ENCODE measurements at places on chromosomes 7 and 10. TPM values are rescaled to one million over a fixed set of nuclear protein-coding genes. Genes with fewer than 3 reads are reported as not detected.

- no peak for DNase-seq
Observed at GRCh38 chr7:45881759-45882464, 6.4 kb upstream of the IGFBP1 start.

- no peak for DNase-seq
Observed at GRCh38 chr10:122376364-122376961, 2.0 kb downstream of the PLEKHA1 start.

DNA sequence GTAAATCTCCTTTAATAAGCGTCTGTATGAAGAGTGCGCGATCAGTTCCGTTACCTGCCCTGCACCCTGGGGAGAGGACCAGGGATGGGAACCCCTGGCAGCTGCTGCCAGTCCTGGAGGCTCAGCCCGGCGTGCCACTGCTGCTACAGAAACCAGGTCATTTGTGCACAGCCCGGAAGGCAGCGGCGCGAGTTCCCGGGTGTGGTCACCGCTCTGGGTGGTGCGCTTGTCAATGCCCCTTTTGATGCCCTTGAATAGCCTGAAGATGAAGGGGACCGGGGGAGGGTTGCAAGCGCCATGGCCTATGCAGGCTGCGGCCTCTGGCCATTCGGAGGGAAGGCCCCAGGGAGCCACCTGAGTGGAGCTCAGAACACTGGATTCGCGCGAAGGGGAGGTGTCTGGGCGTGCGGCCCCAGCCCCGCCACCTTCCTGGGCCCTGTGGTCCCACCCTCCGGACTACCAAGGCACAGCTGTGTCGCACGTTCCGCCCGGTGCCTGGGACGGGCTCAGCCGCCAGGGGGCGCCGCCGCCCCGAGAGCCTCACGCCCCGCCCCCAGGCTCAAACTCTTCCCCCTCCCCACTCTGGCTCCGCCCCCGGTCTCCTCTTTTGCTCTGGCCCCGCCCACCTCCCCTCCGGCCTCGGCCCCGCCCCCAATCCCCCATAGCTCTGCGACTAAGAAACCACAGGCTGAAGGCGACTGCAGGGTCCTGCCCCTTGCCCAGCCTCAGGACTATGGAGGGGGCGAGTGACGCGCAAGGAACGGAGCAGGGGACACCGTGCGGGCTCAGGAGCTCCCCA lies 16.5 kb downstream of the AP5Z1 start:
- DNase-seq = peak; percentile 92

DNA sequence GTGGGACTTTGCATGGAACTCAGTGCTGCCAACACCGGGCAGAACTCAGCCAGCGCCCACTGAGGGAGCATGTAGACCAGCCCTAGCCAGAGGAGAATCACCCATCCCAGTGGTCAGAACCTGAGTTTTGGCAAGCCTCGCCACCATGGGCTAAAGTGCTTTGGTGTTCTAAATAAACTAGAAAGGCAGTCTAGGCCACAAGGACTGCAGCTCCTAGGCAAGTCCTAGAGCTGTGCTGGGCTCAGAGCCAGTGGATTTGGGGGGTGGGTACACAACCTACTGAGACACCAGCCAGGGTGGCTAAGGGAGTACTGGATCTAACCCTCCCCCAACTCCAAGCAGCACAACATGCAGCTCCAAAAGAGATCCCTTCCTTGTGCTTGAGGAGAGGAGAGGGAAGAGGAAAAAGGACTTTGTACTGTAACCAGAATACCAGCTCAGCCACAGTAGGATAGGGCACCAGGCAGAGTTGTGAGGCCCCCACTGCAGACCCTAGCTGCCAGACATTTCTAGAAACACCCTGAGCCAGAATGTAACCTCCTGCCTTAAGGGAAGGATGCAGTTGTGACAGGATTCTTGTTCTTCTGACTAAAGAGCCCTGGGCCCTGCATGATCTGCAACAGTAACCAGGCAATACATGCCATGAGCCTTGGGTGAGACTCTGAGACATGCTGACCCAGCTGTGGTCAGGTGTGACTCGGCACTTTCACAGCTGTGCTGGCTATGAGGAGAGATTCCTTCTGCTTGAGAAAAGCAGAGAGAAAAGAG lies 24.4 kb downstream of the GSDME start:
- DNase-seq = no peak

GRCh38 chr7:21013765-21014539 lies 227.3 kb upstream of the SP8 start:
- no peak for DNase-seq

DNA sequence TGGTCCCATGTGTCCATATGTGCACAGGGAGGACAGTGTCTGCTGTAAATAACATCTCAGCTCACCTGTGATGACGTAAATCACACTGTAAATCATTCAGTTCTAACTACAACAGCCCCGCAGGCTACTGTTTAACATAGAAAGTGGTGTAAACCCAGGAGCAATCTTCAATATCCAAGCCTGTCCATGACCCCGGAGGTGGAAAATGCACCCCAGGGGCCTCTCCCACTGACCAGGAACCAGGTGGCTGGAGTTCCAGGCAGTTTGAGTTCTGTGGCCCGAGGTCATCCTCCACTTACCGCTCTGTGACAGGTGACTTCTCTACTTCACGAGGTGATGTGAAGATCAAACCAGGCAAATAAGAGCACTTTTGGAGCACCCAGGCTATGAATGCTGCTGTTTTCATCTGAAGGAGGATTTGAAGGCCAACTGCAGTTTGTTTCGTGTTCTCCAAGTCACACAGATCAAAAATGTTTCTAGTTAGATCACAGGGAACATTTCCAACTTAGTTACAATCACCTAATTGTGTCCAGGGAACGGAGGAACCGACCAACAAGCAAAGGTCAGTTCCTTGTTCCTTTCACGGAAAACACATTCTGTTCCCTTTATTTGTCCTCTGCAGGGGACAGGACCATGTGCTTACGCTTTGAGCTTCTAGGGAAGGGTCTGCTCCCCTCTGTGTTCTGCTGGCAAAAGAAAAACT lies 131.8 kb downstream of the WDR37 start:
- no peak for DNase-seq

GRCh38 chr7:1920266-1920681 lies 250.2 kb downstream of the ELFN1 start:
- DNase-seq = no peak

GRCh38 chr7:18890134-18890533 lies 227.3 kb downstream of the TWIST1 start:
- DNase-seq = no peak

DNA sequence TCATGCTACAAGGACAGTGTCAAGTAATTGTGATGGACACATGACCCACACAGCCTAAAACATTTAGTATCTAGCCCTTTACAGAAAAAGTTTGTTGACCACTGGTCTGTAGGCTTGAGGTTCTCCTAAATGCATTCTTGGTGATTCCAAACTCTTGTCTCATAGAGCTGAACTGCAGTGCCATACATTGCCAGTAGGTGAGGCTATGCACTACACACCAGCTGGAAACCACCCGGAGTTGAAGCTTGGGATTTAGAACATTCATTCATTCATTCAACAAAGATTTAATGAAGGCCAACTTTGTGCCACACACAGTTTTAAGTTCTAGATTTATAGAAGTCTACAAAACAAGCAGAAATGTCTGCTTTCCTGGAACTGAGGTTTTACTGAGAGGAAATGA lies 77.3 kb upstream of the TCF7L2 start:
- DNase-seq = no peak

DNA sequence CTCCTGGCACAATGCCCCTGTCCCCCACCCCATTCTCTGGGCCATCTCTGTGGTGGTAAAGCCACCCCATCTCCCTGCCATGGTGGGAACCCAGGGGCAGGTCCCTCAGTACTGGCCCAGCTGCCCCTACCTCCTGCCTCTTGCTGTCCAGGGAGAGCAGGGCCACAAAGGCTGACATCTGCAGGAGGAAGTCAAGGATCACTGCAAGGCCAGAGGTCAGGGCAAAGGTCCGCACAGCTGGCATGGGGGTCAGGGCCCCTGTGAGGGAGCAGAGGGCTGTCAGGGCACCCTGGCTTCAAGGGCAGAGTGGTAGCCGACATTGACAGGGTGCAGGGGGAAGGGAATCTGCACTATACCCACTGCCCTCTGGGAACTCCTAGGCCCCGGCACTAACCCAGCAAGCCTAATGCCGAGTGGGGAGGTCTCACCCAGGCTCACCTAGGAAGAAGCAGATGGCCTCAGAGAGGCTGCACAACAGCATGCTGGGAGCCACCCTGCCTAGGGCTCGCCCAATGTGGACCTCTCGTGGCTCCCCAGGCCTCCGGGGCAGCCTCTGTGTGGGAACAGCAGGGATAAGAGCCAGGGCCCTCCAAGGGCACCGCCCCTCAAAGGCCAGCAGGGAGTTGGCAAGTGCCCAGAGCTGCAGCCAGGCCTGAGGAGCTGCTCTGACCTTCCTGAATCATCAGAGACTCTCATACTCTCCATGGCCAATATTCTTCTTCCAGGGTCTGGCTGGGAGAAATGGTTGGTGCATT lies 7.7 kb downstream of the NPC1L1 start:
- no peak for DNase-seq

GRCh38 chr10:132293201-132293812 lies 14.4 kb downstream of the STK32C start:
- DNase-seq = peak; percentile 70

- DNase-seq = no peak
Observed at GRCh38 chr10:16466001-16466400, 29.2 kb downstream of the PTER start.

DNA sequence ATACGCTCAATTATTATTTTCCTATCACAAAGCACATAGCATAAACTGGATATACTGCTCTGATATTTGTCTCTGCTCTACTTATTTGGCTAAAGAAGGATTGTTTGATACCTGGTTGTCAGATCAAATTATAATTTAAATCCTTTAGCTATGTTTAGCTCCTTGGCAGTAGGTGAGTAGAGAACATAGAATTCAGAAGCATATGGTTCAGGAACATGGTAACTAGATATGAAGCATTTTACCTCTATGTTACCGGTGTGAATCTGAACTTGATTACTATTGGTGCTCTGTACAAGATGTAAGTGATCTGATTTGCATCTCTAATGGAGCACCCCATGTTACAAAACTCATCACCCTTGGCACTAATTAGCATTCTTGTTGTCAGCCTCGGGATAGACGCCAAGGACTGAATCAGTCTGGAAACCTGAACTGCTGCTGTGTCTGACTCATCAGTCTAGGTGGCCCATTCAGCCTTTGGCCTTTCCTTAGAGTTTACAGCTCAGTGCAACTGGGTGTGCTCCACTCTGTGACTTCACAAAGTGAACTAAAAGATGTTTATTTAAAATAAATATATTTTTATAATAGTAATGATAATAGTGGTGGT lies 12.3 kb upstream of the MYPN start:
- no peak for DNase-seq

GRCh38 chr7:111027396-111027795 lies 63.5 kb upstream of the LRRN3 start:
- no peak for DNase-seq

DNA sequence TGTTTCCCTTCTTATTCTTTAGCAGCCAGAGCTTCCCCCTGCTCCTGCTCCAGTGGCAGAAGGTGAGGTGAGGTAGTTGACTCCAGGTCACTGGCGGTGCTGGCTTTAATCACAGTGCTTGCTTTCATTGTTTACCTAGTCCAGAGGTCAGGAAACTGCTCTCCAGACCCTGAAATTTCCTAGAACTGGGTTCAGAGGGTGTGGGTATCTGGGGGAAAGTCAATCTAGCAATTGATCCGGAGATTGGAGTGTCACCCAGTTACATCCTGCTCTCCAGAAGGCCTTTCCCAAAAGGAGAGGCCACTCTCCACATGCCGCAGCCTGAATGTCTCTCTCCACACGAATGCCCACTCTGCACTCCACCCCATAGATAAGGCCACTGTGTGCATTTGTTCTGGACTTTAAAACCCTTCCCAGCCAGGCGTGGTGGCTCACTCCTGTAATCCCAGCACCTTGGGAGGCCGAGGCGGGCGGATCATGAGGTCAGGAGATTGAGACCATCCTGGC lies 2.1 kb upstream of the MBL2 start:
- no peak for DNase-seq

GRCh38 chr10:63515002-63515763 lies 6.0 kb upstream of the REEP3 start:
- no peak for DNase-seq

DNA sequence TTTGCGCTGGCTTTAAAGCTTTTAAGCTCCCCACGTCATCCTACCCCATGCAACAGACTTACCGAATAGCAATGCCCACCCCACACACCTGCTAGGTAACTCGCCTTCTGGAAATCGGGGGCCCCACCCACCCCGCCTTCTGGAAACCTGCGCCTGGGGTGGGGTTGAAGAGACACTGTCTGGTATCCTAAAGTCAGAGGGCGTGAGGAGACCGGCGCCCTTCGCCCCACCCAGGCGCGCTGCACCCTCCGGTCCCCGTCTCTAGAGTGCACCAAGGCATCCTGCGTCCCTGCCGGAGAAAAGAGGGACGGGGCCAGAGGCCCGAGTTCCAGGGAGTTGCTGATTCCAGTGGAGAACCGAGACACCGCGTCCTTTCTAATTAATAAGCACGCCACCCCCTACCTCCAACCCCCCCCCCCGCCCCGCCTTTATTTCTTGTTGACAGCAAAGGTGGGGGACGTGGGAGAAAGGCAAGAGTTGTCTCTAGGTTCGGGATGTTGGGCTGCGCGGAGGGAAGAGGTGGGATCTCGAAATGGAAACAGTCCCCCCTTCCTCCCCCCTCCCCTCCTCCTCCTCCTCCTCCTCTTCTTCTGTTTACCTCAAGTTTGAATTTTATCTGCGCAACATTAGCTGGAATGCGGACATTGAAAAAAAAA lies 220.9 kb upstream of the MKLN1 start:
- DNase-seq = peak; percentile 86

GRCh38 chr7:47636433-47637175 lies 54.7 kb upstream of the TNS3 start:
- no peak for DNase-seq

GRCh38 chr7:78018641-78019446 lies 220.3 kb downstream of the PHTF2 start:
- peak; percentile 84 for DNase-seq

GRCh38 chr7:51022821-51023220 lies 240.1 kb upstream of the GRB10 start:
- DNase-seq = no peak

DNA sequence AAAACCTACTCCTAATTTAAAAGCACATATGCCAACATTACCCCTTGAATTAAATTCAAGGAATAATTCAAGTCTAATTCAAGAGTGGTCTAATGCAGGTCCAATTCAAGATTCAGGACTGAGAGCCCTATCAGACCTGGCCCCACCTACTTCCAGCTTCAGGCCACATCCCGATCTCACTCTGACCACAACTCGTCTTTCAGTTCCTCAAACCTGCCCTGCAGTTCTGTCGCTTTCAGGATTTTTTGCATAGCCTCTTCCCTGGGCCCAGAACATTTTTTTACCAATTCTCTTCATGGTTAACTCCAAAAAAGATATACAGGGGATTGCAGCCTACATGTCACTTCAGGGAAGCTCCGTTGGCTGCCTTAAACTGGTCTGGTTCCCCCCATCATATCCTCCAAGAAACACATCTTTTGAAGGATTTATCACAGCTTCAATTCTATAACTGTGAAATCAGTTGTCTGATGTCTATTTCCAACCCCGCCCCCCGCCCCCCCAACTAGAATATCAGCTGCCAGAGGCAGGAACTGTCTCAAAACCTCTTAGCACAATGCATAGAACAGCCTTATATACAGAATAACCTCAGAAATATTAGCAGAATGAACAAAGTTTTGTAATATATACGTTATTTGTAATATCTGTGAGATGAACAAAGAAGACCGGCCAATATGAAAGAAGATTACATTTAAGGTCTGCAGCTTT lies 20.8 kb downstream of the CCDC6 start:
- DNase-seq = no peak

Gene SPDYE9
- total RNA-seq = not detected

Gene TAS2R3
- total RNA-seq = 0.86 TPM

Gene DNTT
- not detected for total RNA-seq

Gene ALOX5
- total RNA-seq = 20.1 TPM

Gene PLAC9
- total RNA-seq = 155 TPM

Gene OPN4
- not detected for total RNA-seq
